Mesenteric fat pad (tissue), 1 donor: ENCODE measurements at places on chromosomes 1 and 21.

DNA sequence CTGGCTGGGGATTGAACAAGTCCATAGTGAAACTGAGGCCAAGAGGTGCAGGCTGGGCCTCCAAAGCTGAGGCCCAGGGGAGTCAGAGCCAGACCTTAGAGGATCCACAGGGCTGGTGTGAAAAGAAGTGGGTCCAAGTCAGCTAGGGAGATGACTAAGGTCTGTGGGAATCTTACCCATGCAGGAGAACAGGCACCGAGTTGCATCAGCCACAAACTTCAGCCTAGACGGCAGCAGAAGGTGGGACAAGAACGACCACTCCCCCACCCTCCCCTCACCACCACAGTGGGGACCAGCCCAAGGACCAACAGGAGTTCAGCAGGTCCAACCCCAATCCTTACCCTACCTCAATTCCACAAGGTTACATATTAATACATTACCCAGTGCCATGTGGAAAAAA lies 282.3 kb downstream of the TTLL7 start:
- DNase-seq, result no peak

DNA sequence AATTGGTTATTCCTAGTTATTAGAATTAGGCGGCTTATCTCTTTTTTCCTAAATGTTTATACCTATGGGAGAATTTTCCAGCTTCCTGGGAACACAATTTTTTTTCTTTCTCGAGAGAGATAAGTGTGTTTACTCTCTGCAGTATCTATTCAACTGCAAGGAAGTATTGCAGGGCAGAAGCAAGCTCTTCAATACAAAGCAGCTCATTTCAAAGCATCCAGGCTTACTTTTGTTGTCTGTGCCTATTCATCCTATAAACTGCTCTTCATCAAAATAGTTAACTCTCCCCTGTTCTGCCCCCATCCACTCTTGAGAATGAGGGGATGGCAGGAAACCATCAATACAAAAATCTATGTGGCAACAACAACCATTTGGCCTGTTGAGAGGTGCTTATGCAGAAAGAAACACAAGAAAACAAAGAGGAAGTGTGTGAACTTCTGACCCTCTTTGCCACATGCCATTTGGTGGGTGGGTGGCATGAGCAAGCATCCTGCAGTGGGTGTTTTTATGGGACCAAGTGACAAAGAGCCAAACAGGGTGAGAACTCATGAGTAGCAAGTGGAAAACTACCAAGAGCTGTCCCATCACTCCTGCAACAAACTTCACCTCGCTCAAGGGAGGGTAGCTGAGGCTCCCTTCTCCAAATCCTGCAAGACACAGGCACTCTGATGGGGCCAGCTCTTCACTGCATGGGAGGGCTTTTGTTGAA lies 50.6 kb upstream of the MRPS6 start:
- no peak for DNase-seq

DNA sequence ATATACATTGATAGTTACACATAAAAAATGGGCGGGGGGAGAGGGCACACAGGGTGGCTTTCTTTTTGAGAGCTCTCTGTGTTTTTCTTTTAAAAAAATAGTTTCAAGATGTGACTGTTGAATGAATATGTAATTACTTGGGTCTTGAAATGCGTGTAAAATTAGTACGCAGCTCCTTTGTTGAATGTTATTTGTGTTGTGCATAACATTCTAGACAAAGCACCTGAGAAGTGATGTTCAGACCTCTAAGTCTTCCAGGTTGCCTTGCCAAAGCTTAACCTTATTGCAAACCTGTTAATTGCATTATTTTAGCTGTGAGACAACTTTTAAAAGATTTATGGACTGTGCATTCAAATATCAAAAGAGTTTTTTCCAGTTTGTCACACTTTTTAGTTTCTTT lies 5.4 kb downstream of the PBX1 start:
- DNase-seq, result no peak

DNA sequence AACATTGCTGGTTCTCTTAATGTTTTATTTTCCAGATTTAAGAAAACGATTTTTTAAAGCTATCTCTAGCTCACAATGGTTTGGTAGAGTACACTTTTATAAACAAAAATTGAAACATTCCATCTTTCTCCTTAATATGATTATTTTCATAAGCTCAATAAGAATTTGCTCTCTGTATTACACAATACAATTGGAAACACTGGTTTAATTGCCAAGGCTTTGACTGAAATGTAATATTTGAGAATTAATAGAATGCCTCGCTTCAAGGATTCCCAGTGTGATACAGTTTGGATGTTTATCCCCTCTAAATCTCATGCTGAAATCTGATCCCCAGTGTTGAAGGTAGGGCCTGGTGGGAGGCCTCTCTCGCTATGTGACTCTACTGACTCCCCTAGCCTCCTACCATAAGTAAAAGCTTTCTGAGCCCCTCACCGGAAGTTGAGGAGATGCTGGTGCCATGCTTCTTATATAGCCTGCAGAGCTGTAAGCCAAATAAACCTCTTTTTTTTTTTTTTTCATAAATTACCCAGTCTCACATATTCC lies 67.4 kb downstream of the DDAH1 start:
- no peak for DNase-seq

GRCh38 chr21:31295676-31296075 lies 48.4 kb downstream of the TIAM1 start:
- no peak for DNase-seq

GRCh38 chr1:226310245-226310540 lies 1.2 kb upstream of the LIN9 start:
- no peak for DNase-seq

GRCh38 chr1:110645821-110646735 lies 28.7 kb downstream of the KCNA3 start:
- no peak for DNase-seq

- DNase-seq, result no peak
Observed at GRCh38 chr1:243269461-243269801, 13.6 kb downstream of the SDCCAG8 start.

DNA sequence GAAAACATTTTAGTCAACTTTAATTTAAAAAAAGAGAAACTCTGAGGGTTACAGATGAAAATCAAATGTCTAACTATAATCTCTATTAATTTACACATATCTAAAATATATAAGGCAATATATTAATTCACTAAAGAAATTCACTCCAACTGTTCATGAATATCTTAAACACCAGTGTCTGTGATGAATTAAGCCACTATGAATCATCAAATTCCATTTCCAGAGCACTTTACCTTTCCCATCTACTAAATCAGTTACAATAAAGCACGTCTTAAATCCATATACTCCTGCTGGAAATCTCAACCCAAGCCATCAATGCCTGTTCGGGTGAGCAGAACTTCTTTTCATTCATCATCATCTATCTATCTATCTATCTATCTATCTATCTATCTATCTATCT lies 4.3 kb downstream of the TAF5L start:
- no peak for DNase-seq

GRCh38 chr1:2979191-2980072 lies 41.8 kb upstream of the ACTRT2 start:
- peak; percentile 87 for DNase-seq

GRCh38 chr1:185573677-185574076 lies 160.5 kb upstream of the HMCN1 start:
- DNase-seq, result no peak

DNA sequence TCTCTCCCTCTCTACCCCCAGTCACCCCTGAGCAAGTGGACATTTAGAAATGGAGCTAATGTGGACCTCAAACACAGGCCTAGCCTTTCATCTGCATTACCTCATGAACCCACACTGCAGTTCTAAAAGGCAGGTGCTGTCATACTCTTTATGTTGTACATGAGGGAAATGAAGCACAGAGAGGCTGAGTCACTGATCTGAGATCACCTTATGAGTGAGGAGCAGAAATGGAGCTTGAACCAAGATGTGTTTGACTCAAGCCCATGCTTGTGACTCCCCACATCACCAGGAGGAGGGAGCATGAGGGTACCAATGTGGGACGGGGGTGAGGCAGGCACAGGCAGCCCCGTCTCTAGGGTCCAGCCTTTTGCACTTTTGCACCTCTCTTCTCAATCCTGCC lies 702.8 kb downstream of the PTPRU start:
- no peak for DNase-seq

DNA sequence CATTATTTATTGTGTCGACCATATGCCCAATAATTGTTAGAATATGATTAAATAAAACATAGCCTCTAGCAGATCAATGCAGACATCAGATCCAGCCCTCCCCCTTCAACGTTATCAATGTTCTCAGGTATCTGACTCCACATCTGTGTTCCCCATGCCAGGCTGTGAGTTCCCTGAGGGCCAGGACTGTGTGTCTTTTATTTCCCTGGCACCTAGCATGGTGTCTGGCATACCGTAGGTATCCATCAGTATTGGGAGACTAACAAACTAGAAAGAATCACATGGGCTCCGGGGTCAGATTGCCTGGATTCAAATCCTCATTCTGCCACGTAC lies 48.3 kb downstream of the SDC3 start:
- no peak for DNase-seq

- DNase-seq, result no peak
Observed at GRCh38 chr21:45981151-45982091, at the start of gene COL6A1. TSS of gene COL6A1 (plus strand) at chr21:45981770. CDS start at chr21:45981851, 81 bp downstream.

- DNase-seq, result no peak
Observed at GRCh38 chr21:41885341-41886024, 6.3 kb upstream of the PRDM15 start.

- DNase-seq, result no peak
Observed at GRCh38 chr1:173099166-173099565, 48.4 kb upstream of the TNFSF18 start.

DNA sequence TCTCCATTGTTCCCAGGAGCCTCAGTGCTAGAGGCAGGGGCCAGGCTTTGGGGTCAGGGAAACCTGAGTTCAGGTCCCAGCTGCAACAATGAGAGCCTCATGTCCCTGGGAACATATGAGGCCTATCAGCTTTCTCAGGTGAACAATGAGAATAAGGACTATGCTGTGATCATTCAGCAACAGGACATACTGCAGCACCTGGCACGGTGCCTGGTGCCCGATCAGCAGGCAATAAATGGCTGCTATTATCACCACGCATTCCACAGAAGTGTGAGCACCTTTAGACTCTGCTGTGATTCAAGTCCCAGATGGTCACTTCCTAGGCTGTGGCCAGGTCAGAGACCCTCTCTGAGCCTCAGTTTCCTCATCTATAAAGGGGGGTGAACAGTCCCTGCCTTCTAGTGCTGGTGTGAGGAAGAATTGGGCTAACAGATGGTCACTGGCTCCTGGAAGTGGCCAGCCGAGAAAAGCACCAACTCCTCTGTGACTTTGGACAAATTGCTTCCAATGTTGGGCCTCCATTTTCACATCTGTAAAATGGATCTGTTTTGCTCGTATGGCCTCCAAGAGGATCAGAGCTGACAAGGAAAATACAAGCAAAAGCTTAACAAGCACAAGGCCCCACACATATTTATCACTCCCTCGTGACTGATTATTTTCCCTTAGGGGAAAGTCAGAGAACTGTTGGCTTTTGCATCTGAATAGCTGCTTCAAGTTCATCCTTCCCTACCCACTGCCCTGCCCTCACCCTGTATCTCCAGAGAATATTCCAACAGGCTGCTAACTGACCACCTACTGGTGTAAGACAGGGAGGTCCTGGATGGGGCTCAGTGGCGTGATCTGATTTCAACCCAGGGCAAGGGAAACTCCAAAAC lies 1.1 kb downstream of the SLC5A9 start:
- DNase-seq, result peak; percentile 59

GRCh38 chr1:1788646-1789431 lies 10.6 kb upstream of the NADK start:
- no peak for DNase-seq

GRCh38 chr1:218679988-218680748 lies 335.0 kb downstream of the TGFB2 start:
- no peak for DNase-seq

- no peak for DNase-seq
Observed at GRCh38 chr1:158150523-158150922, 30.2 kb upstream of the CD1D start.

GRCh38 chr1:80933346-80933745 lies 867.4 kb upstream of the ADGRL2 start:
- DNase-seq, result no peak

- DNase-seq, result no peak
Observed at GRCh38 chr1:220757441-220757840, 9.3 kb downstream of the MTARC2 start.

DNA sequence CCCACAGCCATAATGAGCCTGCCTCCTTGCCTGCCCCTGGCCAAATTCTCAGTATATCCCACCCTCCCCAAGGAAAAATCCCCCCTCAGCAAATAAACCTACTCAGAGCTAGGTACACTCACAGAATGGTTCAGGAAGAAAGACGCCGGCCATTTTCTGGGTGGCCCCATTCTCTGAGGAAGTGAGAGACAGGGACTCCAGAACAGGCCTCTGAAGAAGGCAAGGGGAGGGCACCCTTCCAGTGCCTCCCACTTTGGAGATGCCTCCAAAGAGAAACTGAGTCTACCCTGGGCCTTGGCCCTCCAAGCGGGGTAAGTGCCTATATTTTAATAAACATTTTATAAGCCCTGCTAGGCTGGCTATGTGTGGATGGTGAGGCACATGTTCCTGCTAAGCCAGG lies 2.3 kb downstream of the PACC1 start:
- no peak for DNase-seq

- DNase-seq, result no peak
Observed at GRCh38 chr1:167057241-167057688, 32.9 kb downstream of the GPA33 start.

DNA sequence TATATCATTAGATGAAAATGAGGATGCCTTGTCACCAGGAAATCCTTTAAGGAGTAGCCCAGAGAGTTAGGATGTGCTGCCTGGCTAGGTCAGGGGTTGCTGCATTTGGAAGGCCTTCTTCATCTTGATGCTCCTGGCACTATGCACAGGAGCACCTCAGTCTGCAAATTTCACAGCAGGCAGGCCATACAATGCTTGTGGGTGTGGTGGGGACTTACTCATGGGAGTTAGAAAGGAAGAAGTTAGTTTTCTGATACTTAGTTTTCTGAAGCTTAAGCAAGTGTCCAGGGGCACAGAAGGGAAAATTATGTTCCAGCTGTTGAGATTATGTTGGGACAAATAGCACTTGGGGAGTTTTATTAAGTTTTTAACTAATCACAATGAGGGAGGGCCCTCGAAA lies 11.4 kb downstream of the HLX start:
- no peak for DNase-seq

DNA sequence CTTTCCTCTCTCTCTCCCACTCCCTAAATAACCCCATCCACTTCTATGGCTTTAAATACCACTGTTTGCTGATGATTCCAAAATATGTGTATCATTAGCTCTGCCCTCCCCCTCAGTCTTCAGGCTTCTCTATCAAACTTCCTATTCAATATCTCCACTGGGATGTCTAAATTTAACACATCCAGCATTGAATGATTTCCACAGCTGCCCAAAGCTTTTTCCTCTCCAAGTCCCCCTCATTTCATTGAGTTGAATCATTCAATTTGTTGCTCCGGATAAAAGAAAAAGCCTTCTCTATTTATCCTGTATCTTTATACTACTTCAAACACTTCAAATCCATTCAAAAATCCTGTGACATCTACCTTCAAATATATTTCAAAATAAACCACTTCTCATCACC lies 225.0 kb downstream of the SEC16B start:
- DNase-seq, result no peak
